ENCODE measurements at places on chromosomes 12 and 14. TPM values are rescaled to one million over a fixed set of nuclear protein-coding genes. Genes with fewer than 3 reads are reported as not detected.

The DEGS2 gene
- 1.4 TPM for total RNA-seq

The BCL2L14 gene
- not detected for total RNA-seq

The TC2N gene
- 0.70 TPM for total RNA-seq

The KRT74 gene
- not detected for total RNA-seq

The LHX5 gene
- total RNA-seq = 0.07 TPM

The OASL gene
- 4.1 TPM for total RNA-seq

The ASCL1 gene
- total RNA-seq = not detected

The TMEM132C gene
- total RNA-seq = not detected

The GLIPR1L2 gene
- total RNA-seq = 0.11 TPM

The PMEL gene
- total RNA-seq = 1.4 TPM

The RNASE2 gene
- total RNA-seq = not detected

The DBX2 gene
- not detected for total RNA-seq

The PLD4 gene
- 0.10 TPM for total RNA-seq

The CLEC4A gene
- total RNA-seq = not detected

The CYP27B1 gene
- total RNA-seq = 1.7 TPM

The HOXC12 gene
- total RNA-seq = not detected

The CDC42BPB gene
- total RNA-seq = 73.8 TPM

The CLEC1B gene
- total RNA-seq = not detected

The TMEM253 gene
- total RNA-seq = 0.65 TPM

The CABP1 gene
- total RNA-seq = 0.21 TPM

The STAC3 gene
- total RNA-seq = 0.40 TPM

The SERPINA4 gene
- 0.07 TPM for total RNA-seq

The KLHL33 gene
- total RNA-seq = not detected

The KRT83 gene
- 7.2 TPM for total RNA-seq

The GLT1D1 gene
- total RNA-seq = not detected

The CKB gene
- total RNA-seq = 130 TPM

The KRT75 gene
- 0.26 TPM for total RNA-seq

The KRT71 gene
- not detected for total RNA-seq

The SDR9C7 gene
- not detected for total RNA-seq

The SERPINA10 gene
- not detected for total RNA-seq

The SYCP3 gene
- not detected for total RNA-seq

The WDHD1 gene
- total RNA-seq = 13.7 TPM

The TAS2R7 gene
- not detected for total RNA-seq

The CELA1 gene
- not detected for total RNA-seq

The IQSEC3 gene
- not detected for total RNA-seq

The NOXRED1 gene
- not detected for total RNA-seq
